Activated CD8-positive, alpha-beta T cell treated with anti-CD3 and anti-CD28 coated beads for 36 hours (primary cell): ENCODE measurements at places on chromosomes 4 and X.

DNA sequence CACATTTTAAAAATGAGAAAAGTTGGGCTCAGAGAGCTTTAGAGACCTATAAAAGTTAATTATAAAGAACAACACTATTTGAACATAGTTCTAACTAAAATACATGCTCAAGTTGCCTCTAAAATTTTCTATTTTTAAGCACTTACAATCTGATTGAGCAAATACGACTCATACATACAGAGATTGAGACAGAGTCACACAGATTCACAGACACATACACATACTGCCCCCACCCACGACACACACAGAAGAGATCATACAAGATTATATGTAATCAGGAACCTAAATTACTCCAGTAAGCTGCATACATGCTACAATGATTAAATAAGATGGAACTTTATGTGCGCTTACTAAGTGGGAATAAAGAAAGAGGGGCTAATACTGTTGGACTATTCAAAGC lies 2.7 kb upstream of the ASB5 start:
- H3K27ac ChIP-seq: no peak overlapping the region
- no peak overlapping the region for H3K4me3 ChIP-seq
- DNase-seq: no peak
- no peaks in the 10 kb centered on the region for H3K4me1 ChIP-seq

GRCh38 chrX:38232079-38232686 lies 11.5 kb upstream of the SRPX start:
- no peak for DNase-seq
- peaks cover 12% of the 10 kb centered on the region for H3K27me3 ChIP-seq
- H3K4me1 ChIP-seq: no peaks in the 10 kb centered on the region
- no peak overlapping the region for H3K27ac ChIP-seq
- no peak overlapping the region for H3K4me3 ChIP-seq

GRCh38 chr4:78661086-78661690 lies 109.6 kb downstream of the ANXA3 start:
- DNase-seq: no peak
- peaks cover 46% of the 10 kb centered on the region for H3K4me1 ChIP-seq
- no peak overlapping the region for H3K4me3 ChIP-seq
- H3K27me3 ChIP-seq: peaks cover 3% of the 10 kb centered on the region

GRCh38 chr4:41000356-41000755 lies 214.0 kb downstream of the APBB2 start:
- H3K27ac ChIP-seq: no peak overlapping the region
- DNase-seq: no peak
- peaks cover 14% of the 10 kb centered on the region for H3K27me3 ChIP-seq
- H3K36me3 ChIP-seq: no peaks in the 10 kb centered on the region
- no peak overlapping the region for H3K4me3 ChIP-seq

- DNase-seq: no peak
- H3K36me3 ChIP-seq: no peaks in the 10 kb centered on the region
- H3K27me3 ChIP-seq: no peaks in the 10 kb centered on the region
- H3K4me3 ChIP-seq: no peak overlapping the region
- H3K27ac ChIP-seq: peak overlapping the region; percentile 78
Measured at GRCh38 chrX:119501511-119502148, 33.4 kb downstream of the SLC25A5 start.

DNA sequence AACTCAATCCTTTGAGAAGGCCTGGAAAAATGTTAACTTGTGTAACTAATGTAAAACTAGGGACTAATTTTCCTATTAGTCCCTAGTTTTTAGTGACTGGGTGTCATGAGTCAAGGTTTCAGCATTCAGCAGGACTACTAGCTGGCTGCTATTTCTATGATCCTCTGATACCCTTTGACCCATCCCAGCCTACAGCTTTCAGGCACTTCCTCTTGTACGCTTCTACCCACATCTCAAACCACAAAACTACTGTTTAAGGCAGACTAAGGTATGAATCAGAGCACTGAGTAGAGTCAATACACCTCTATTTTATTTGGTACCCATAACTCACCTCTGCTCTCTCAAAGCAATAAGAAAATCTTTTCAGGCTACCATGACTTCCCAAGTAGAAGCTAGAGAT lies 809.6 kb downstream of the PDHA2 start:
- no peaks in the 10 kb centered on the region for H3K27me3 ChIP-seq
- H3K4me3 ChIP-seq: no peak overlapping the region
- no peak overlapping the region for H3K27ac ChIP-seq
- no peaks in the 10 kb centered on the region for H3K36me3 ChIP-seq
- H3K4me1 ChIP-seq: no peaks in the 10 kb centered on the region
- DNase-seq: no peak

DNA sequence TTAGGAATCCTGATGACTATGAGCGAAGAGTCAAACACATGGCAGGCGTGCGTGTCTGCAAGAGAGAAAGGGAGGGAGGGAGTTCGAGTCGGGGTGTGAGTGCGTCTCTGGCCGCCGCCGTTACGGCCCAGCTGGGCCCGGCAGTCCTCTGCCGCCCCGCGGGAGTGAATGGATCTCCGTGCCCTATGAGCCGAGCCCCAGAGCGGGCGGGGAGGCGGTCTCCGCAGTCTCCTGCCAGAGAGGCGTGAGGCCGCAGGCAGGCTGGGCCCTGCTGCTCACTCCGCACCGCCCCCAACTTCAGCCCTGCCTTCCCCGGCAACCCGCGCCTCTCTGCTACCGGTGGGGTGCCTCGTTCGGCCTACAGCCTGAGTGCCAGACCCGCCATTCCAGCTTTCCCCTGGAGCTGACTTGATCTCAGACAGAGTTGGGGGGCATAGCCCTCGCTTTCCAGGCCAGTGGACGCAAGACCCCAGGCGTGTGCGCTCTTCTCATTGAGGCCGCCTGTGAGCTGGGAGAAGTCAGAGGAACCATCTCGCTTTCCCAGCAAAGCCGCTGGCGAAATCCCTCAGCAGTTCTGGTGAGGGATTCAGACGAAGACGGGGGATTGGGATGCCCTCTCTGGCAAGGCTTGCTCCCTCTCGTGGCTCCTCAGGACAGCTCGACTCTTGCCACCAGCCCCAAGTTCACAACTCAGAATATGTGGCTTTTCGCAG lies 1.4 kb downstream of the SLC16A2 start:
- peaks cover 8% of the 10 kb centered on the region for H3K4me1 ChIP-seq
- H3K4me3 ChIP-seq: peak overlapping the region; percentile 36
- H3K36me3 ChIP-seq: no peaks in the 10 kb centered on the region
- peak; percentile 20 for DNase-seq

DNA sequence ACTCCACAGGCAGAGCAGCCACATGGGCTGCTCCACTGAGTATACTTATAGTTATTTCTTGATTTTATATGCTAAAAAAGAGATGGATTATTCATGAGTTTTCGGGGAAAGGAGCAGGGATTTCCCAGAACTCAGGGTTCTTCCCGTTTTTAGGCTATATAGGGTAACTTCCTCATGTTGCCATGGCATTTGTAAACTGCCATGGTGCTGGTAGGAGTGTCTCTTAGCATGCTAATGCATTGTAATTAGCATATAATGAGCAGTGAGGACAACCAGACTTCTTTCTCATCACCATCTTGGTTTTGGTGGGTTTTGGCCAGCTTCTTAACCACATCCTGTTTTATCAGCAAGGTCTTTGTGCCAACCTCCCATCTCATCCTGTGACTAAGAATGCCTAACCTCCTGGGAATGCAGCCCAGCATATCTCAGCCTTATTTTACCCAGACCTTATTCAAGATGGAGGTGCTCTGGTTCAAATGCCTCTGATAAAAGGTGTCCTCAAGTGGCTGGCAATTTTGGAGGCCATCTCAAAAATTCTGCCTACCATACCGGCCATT lies 213.0 kb upstream of the VEGFC start:
- H3K4me1 ChIP-seq: no peaks in the 10 kb centered on the region
- no peak for DNase-seq
- no peaks in the 10 kb centered on the region for H3K36me3 ChIP-seq
- no peak overlapping the region for H3K27ac ChIP-seq
- no peak overlapping the region for H3K4me3 ChIP-seq

GRCh38 chr4:147548256-147548655 lies 67.4 kb downstream of the EDNRA start:
- H3K36me3 ChIP-seq: no peaks in the 10 kb centered on the region
- peaks cover 8% of the 10 kb centered on the region for H3K4me1 ChIP-seq
- no peak overlapping the region for H3K27ac ChIP-seq
- DNase-seq: no peak
- H3K27me3 ChIP-seq: peaks cover 10% of the 10 kb centered on the region

- no peaks in the 10 kb centered on the region for H3K36me3 ChIP-seq
- no peak overlapping the region for H3K27ac ChIP-seq
- H3K4me3 ChIP-seq: no peak overlapping the region
- H3K27me3 ChIP-seq: no peaks in the 10 kb centered on the region
- DNase-seq: no peak
Measured at GRCh38 chrX:69919749-69920148, 130.0 kb downstream of the AWAT2 start.

DNA sequence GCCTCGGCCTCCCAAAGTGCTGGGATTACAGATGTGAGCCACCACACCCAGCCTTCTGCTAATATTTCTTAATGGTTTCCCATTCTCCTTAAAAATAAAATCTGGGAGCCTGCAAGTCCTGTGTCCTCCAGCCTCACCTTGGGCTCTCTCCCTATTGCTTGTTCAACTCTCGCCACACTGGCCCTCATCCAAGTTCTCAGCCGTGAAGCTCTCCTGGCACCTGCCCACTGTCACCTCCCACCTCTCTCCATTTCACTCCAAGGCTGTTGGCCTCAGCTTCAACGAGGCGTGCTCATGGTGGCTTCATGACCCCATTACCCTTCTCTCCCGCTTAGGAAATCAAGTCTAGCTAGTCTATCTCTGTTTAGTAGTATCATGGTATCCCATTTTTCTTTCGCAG lies 9.5 kb upstream of the ETNPPL start:
- H3K27ac ChIP-seq: no peak overlapping the region
- H3K4me1 ChIP-seq: no peaks in the 10 kb centered on the region
- H3K36me3 ChIP-seq: no peaks in the 10 kb centered on the region

DNA sequence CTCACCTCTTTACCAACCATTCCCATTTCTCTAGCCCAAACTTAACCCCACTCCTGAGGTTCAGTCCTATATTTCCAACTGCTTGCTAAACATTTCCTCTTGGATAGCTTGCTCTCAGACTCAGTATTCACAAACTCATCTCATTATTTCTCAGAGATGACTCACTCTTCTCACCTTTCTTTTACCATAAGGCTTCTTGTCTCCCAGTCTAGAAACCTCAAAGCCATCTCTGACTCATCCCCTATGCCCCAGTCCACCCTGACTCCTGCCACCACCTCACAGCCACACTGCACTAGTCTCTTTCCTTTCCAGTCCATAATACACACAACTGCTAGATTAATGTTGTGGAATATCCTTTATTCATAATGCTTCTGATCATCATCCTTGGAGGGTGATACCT lies 4.8 kb downstream of the FRMPD3 start:
- no peaks in the 10 kb centered on the region for H3K36me3 ChIP-seq
- peaks cover 34% of the 10 kb centered on the region for H3K27me3 ChIP-seq
- H3K27ac ChIP-seq: no peak overlapping the region
- peak; percentile 58 for DNase-seq
- H3K4me1 ChIP-seq: peaks cover 13% of the 10 kb centered on the region
- no peak overlapping the region for H3K4me3 ChIP-seq

DNA sequence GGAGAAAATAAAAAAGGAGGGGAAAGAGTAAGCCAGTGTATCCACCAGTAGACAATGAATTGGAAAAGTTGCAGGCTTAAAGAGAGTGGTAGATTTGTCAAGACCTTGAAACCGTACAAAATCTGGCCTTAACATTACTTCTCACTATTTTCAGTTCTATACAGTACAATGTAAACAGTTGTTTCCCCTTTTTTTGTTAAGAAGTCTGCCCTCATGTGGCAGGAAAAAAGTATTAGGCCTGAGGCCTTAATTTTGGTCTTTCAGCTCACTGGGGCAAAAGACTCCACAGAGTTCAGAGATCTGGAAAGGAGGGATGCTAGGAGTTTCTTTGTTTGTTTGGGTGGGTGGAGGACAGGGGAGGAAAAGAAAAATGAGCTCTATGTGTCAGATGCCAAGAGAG lies 92.8 kb upstream of the CCDC160 start:
- peaks cover 2% of the 10 kb centered on the region for H3K4me1 ChIP-seq
- DNase-seq: peak; percentile 11
- no peaks in the 10 kb centered on the region for H3K36me3 ChIP-seq
- H3K27ac ChIP-seq: no peak overlapping the region

GRCh38 chrX:72100824-72101351 lies 30.8 kb downstream of the RTL5 start:
- H3K27ac ChIP-seq: no peak overlapping the region
- DNase-seq: peak; percentile 83
- H3K4me3 ChIP-seq: no peak overlapping the region
- H3K36me3 ChIP-seq: no peaks in the 10 kb centered on the region
- H3K27me3 ChIP-seq: peaks cover 32% of the 10 kb centered on the region
- peaks cover 44% of the 10 kb centered on the region for H3K4me1 ChIP-seq

DNA sequence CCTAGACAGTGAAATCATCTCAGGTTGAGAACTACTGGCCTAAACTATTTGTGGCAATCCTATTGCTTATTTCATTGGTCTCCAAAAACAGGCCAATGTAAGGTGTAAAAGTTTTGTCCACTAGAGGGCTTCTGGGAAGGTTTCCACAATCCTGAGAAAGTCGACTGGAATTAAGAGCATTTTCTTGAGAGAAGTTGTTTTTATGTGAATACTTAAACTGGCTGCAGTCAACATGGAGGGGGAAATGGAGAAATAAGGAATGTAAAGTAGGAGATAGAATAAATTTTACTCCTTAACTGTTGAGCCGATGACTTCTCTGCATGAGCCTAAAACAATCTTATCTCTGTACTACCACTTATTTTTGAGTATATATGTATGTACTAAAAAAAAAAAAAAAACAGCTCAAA lies 11.0 kb upstream of the EIF4E start:
- H3K27ac ChIP-seq: no peak overlapping the region
- H3K4me3 ChIP-seq: no peak overlapping the region
- no peaks in the 10 kb centered on the region for H3K27me3 ChIP-seq
- no peaks in the 10 kb centered on the region for H3K36me3 ChIP-seq
- DNase-seq: no peak

GRCh38 chrX:130669233-130669632 lies 233.8 kb downstream of the ENOX2 start:
- no peaks in the 10 kb centered on the region for H3K4me1 ChIP-seq
- peaks cover 32% of the 10 kb centered on the region for H3K36me3 ChIP-seq
- no peak overlapping the region for H3K4me3 ChIP-seq
- no peak overlapping the region for H3K27ac ChIP-seq
- H3K27me3 ChIP-seq: no peaks in the 10 kb centered on the region
- no peak for DNase-seq

DNA sequence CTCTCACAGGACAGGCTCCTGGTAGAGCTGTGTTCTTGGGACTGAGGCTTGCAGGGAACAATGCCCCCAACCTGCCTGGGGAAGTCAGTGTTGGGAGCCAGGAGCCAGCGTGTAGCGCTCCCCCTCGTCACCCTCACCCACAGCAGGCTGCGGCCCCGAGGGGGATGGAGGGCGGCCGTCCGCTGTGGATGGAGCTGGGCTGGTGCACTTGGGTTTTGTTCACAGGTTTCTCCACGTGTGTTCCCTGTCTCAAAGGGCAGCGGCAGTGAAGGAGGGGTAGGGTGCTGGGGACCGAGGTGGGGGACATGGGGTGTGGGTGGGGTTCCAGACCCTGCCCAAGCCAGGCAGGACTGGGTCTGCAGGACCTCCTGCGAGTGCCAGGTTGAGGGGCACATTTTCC lies 69.1 kb downstream of the RGS12 start:
- H3K4me1 ChIP-seq: peaks cover 2% of the 10 kb centered on the region
- H3K36me3 ChIP-seq: no peaks in the 10 kb centered on the region
- no peak overlapping the region for H3K27ac ChIP-seq
- DNase-seq: no peak
- H3K27me3 ChIP-seq: peaks cover 3% of the 10 kb centered on the region
